NCI-H187 treated with DMSO at 0.1 percent for 48 hours (cell line): ENCODE measurements at places on chromosomes 1 and 21.

GRCh38 chr1:39129514-39129913 lies 75.0 kb upstream of the MACF1 start:
- DNase-seq = no peak

DNA sequence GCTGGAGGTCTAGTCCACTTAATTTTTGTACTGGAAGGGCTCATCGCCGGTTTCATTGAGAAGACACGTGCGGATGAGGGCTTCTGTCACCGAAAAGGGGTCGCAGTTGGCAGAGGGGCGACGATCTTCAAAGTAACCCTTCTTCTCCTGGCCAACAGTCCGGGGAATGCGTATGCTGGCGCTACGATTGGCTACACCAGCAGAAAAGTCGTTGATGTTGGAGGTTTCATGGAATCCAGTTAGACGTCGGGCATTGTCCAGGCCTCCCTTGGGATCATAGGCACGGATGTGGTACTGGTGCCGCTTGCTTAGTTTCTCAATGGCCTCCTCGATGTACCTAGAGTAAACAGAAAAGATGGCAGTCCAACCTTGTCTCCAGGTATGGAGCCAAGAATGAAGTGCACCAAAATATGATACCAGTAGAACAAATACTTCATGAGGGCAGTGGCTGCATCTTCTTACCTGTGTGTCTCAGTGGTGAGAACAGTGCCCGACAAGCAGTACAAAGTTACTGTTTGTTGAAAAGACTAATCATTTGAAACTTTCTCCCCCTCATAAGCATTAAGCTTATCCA lies 7.1 kb downstream of the GLUL start:
- no peak for DNase-seq

- no peak for DNase-seq
Observed at GRCh38 chr1:207903767-207904166, 7.2 kb downstream of the CD34 start.

DNA sequence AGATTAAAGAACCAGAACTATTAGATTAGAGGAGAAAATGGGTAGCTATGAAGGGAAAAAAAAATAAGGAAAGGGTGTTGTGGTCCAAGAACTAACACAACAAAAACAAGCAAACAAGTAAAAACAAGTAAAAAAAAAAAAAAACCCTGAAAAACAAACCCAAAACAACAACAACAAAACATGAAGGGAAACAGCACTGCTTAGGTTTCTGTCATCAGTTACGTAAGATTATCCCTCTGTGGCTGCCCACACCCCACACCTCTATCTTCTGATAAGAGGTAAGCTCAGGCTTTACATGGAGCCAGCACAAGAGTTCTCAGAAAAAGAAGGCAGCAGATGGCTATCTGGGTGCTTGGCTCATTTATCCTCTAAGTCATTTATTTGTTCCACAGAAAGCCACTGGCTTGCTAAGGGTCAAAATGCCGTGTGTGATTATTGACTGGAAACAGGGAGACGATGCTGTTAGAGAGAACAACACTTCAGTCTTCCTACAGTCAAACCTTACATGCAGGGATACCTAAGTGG lies 57.5 kb downstream of the KIAA0319L start:
- no peak for DNase-seq

DNA sequence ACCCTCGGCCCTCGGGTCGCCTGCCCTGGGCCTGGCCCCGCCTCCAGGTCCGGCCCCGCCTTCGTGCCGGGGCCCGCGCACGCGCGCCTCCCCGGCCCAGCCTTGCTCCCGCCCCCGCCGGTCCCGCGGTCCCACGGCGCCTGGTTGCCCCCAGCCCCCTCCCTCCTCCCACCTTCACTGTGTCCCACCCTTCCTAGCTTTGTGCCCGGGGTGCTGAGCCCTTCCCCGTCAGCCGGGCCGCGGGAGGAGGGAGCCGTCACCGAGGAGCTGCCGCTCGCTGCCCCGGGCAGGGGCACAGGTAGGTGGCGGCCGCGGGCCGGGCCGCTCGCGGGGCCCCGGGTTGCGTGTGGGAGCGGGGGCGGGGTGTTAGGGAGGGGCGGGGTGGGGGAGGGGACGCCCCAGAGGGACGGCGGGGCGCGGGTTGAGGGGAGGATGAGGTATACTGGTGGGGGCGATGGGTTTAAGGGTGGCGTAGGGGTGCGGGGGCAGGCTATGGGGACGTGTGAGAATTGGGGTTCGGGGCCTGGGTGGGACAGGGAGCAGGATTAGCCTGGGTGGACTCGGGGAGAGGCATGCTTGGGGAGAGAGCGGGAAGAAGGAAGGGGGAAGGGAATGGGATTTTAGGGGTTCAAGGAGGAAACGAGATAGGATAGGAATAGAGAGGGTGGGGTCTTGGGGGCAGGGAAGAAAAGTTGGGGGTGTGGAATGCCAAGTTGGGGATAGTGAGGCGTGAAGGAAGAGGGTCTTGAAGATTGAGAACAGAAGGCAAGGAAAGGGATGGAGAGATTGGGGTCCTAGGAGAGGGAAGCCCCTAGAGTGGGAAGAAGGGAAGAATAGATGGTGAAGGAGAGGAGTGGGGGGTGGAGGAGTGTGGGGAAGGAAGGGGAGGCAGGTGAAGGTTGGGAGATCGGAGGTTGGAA lies at the start of gene LRRC42:
Gene LRRC42 (plus strand): TSS at position 99 of the 920 bp plus-strand sequence. CDS start 5,650 bp downstream, outside the sequence.
- no peak for DNase-seq

GRCh38 chr1:99635664-99636063 lies 10.2 kb upstream of the PALMD start:
- DNase-seq = no peak

GRCh38 chr1:101166583-101167120 lies 70.2 kb upstream of the S1PR1 start:
- no peak for DNase-seq

DNA sequence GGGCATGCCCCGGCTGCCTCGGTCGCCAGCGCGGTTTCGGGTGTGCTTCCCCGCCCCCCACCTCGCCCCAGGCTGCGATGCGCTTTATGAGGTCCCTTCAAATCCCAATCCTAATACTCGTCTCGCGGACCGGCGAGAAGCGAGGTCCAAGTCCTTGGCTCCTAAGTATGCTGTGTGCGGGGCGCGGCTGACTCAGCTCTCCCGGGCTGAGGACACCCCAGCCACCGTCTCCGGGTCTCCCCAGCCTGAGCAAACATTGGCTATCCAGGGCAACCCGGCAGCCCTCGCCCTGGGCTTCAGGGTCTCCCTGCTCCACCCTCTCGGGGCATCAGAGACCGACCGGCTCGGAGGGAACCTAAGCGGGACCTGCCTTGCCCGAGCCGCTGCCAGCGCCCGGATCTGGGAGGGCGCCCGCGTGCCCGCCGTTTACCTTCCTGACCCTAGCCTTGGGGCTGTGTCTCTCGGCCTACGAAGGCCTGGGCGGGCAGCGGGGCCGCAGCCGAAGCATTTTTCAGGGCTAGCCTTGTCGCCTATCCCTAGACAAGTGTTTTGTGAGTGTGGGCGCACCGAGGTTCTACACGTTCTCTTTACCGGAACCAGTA lies 1.2 kb downstream of the ITPKB start:
- no peak for DNase-seq

DNA sequence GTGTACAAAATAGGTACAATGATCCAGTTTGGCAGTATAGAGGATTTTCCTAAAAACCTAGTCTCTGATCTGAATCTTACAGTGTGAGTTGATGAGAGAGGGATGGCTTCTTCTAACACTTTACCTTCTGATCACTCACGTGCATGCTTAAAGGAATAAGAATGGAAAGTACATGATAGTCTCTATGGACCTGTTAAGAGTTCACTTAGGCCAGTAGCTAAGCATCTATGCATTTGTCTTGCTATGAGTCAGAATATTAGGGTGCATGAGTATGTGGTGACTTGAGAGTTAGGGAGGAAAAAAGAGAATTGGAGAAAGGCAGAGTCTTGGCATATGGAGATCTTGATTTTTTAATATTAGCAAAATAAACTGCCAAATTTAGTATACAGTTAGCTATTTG lies 206.3 kb downstream of the COL11A1 start:
- DNase-seq = no peak

GRCh38 chr1:42990757-42991346 lies 32.2 kb upstream of the SLC2A1 start:
- DNase-seq = no peak

DNA sequence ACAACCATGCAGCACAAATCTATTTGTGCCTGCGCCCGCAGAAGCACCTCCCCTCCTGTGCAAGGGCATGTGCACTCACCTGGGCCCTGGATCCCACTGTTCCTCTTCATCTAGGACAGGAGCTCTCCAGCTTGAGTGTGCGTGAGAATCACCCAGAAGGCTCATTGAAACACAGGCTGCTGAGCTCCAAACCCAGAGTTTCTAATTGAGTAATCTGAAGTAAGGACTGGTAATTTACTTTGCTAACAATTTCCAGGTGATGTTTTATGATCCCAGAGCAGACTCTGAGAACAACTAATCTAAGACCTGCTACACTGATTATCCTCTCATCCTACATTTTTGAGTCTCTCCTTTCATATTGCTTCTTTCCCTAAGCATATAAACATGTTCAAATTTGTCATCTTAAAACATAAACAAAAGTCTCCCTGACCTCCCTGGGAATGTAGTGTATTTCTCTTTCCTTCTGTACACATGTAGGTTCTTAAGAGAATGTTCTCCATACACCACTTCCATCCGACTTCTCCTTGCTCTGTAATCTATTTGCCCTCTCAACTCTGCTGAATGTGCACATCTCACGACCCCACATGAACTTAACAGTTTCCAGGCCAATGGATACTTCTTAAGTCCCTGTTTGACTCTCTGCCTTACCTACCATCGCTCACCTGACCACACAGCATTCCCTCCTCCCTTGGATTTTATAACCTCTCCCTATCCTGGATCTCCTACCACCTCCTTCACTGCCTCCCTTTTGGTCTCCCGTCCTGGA lies 522.5 kb downstream of the SMYD3 start:
- no peak for DNase-seq

DNA sequence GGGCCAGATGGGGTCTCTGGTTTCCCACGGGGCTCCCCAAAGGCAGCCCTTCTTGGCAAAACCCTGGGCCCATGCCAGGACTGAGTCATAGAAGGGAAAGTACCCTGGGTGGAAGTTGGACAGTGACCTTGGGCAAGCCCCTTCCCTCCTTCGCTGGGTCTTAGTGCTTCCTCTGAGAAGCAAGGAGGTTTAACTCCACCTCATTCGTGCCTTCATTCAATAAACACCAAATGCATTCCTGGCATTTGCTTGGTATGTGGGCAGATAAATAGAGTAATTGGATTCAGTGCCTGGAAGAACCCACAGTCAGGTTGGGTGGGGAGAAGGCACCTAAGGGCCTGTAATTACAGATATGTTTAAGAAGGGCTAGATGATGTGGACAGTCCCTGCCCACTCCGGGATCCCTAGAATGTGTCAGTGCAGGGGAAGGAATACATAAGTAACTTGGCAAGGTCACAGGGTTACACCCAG lies 36.3 kb upstream of the CITED4 start:
- DNase-seq = no peak

- DNase-seq = no peak
Observed at GRCh38 chr1:18726368-18726767, 95.7 kb downstream of the PAX7 start.

- no peak for DNase-seq
Observed at GRCh38 chr1:54866801-54867716, 19.9 kb downstream of the DHCR24 start.

GRCh38 chr21:24658026-24658425 lies 949.3 kb downstream of the MRPL39 start:
- DNase-seq = no peak

DNA sequence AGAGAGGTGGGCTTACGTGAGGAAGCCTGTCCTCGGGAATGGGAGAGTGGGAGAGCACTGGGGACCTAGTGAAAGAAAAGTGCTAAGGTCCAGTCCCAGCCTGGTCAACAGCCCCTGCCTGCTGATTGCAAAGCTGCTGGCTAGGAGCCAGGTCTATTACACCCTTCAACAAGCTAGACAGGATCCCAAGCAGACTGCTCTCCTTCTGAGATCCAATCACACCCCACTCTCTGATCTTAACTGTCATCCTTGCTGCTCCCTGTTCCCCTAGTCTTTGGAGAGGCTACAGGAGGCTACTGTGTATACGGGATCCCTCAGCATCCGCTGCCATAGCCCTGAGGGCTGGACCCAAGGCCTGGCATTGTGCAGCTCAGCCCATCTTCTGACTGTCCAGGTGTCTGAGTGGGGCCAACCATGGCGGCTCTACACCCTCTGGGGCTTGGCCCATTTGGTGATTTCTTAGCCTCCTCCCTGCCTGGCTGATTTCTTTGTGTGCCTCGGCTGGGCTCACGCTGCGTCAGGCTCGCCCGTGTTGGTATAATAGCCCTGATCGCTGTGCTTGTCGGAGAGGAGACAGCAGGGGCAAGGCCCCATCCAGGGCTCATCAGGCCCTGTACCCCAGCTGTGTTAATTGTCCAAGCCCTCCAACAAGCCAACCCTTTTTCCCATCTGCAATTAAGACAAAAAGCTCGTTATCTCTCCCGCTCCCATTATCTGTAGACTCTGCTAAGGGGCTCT lies 43.9 kb downstream of the NAV1 start:
- no peak for DNase-seq

- no peak for DNase-seq
Observed at GRCh38 chr1:233707880-233708815, 94.2 kb downstream of the KCNK1 start.

DNA sequence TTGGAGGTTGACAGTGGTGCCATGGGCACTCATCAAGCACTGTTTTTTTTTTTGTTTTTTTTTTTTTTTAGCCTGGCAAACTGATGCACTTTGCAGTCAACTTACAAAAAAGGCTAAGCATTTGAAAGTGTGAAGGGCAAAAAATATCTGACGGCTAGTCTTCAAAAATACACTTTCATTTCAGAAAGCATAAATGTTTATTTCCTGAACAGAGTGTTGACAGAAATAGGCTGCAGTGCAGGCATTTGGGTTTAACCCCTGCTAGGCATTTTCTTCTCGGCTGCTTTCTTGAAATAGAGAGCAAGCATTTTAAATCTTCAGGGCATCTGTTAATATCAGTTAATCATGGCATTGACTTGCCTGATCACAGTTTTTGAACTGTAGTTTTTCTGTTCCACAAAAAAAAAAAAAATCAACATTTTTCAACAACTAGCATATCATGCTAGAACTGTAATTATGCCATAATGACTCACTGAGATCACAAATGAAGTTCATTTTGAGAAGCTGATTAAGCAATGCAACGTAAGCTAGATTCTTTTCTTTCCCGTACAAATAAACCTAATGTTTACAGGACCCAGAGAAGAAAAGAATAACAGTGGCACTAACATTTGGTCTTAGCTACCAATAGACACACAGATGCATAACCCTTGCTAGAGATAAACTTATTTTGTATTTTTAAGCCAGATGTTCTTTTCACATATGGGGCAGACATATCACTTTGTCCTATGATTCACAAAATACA lies 100.4 kb upstream of the USH2A start:
- DNase-seq = no peak

- no peak for DNase-seq
Observed at GRCh38 chr1:3432306-3432705, 22.2 kb upstream of the ARHGEF16 start.
